ENCODE measurements at places on chromosomes 3 and 15.
A peak's percentile ranks its signal among the peaks of the same experiment; 100 is the strongest.

DNA sequence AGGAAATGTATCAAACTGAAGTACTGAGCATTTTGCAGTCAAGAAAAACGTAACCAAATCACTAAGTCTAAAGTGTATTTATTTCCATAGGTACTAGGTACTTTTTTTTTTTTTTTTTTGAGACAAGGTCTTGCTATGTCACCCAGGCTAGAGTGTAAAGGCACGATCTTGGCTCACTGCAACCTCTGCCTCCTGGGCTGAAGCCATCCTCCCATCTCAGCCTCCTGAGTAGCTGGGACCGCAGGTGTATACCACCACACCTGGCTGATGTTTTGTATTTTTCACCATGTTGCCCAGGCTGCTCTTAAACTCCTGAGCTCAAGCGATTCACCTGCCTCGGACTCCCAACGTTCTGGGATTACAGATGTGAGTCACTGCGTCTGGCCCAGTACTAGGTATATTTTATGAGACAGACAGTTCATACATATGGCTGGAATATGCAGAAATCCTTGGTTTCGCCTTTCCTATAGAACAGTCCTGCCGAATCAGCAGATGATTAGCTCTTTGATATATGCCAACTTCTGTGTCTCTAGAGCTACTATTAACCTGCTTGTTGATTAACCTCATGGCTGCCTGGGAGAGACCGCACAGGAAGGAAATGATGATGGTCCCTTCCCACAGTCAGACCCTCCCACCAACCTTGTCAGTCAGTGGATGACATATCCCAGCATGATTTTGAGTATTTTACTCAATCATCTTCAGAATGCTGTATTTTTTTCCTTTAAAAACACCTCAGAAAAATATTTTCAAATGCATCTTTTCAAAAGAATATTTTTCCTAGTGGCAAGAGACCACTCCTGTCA, 32.3 kb downstream of the TMOD3 start:
- DNase-seq, result no peak

GRCh38 chr3:57100046-57100695, 39.7 kb downstream of the SPATA12 start:
- DNase-seq, result peak; percentile 74

GRCh38 chr15:78811124-78811824, at the start of gene ADAMTS7:
Gene ADAMTS7 (minus strand): TSS chr15:78811464. CDS start chr15:78811220, 244 bp downstream.
- DNase-seq, result peak; percentile 80

- DNase-seq, result no peak
Observed at GRCh38 chr15:22869856-22870255, 31.4 kb downstream of the NIPA2 start.

DNA sequence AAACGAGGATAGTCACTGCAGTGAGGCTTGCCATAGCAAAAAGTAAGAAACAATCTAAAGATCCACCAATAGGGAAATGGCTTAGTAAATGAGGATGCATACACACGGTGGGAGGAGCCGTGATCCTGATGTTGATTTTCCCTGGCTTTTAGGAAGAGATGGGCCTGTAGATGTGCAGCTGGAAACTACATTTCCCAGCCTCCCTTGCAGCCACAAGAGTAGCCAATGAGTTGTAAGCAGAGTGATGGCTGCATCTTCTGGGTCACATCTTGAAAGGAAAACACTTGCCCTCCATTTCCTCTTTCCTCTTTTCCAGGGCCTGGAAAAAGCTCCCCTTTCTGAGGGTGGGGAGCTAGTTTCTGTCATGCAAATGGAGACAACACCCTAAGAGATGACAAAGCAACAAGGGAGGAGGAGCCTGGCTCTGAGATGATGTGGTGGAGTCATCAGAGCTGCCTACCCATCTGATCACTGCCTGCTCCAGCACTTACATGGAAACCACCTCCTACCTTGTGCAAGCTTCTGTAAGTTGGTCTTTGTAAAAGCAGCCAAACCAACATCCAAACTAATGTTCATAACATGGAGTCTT, 139.1 kb downstream of the TLE3 start:
- DNase-seq, result no peak

GRCh38 chr3:39473452-39474125, 6.1 kb downstream of the MOBP start:
- no peak for DNase-seq

DNA sequence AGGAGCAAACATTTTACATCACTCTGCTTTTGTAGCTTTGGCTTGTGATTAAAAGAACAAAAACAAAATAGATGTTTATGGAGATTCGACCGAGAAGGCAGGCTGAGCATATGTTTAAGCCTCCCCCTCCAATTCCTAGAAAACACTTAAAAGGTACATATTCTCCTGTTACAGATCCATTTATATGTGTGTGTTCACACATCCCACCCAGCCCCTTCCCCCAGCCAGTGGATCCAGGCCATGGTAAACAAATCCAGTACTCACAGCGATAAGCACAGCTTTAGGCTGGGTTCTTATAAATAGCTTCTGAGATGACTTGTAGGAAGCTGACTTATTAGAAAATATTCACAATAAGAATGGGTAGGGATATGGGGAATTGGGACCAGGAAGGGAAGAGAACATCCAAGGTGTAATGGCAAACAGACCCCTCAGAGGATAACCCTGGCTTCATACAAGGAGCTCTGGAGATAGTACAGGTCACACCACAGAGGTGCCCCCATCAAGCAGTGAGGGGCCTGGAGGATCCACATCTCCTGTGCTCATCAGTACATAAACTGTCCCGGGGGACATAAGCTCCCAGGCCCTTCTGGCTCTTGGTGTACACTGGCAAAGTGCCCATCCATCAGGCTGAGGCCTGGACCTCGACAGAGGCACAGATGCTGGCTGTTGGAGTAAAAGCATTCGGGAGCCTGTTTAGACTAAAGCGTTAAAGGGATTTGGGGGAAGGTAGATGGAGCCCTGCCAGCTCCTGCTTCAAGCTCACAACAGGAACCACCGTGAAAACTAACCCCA, 70.0 kb upstream of the UBE2E1 start:
- DNase-seq, result no peak

DNA sequence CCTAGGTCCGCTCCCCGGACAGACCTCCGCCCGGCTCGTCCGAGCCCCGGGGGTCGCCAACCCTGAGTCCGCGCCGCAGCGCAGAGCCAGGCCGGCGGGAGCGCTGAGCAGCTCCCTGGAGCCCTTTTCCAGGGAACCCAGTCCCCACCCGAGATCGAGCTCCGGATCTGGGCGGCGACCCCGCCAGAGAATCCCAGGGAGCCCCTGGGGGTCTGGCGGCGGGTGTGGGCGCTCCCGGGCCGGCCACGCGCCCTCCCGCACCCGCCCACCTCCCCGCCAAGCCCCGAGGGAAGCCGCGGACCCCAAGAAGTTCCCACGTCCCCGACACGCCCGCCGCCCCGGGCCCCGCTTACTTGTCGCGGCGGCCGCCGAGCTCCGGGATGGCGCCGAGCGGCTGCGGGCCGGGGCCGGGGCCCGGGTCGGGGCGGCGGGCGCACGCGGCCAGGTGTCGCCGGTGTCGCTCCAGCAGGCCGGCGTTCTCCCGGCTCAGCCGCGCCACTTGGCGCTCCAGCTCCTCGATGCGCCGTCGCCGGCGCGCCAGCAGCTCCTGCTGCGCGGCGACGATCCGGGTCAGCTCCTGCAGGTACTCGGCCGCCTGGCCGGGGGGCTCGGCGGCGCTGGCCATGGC, 137.7 kb downstream of the NUP210 start:
- DNase-seq, result no peak

DNA sequence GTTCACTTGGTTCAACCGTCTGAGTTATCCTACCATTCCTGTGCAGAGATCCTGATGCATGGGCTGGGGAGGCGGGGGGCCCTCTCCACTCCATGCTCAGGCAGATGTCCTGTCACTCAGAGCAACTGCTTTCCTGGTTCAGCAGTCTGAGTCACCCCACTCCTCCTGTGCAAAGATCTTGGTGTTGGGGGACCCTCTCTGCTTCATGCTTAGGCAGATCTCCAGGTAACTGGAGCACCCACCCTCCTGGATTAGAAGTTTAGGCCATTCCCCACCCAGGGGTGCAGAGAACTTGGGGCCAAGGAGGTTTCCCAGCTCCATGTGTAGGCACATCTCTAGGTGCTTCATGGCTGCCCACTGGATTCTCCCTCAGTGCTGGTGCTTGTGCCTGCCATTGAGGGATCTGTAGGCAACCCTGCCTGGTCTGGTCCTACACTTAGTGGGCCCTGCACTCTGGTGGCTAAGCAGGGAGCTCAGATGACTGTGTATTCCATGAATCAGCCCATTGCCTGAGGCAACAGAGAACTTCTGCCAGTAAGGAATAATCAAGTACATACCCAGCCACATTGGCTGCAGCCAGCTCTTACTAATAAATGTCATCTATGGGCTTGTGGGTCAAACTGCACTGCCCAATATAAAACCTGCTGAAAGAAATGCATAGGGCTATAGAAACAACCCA, 465.4 kb upstream of the THBS1 start:
- DNase-seq, result no peak

- no peak for DNase-seq
Observed at GRCh38 chr3:22593638-22594037, 609.5 kb upstream of the UBE2E2 start.

GRCh38 chr3:168820810-168821415, 725.2 kb upstream of the GOLIM4 start:
- no peak for DNase-seq

Measured in neuronal stem cell (in vitro differentiated cells).